ENCODE measurements at places on chromosomes 3 and 15.

- no peak for DNase-seq
These were observed 430.7 kb upstream of the CBLB start for GRCh38 chr3:106299300-106300098.

- DNase-seq = no peak
These were observed 205.9 kb downstream of the DTWD1 start for GRCh38 chr15:49826640-49827234.

DNA sequence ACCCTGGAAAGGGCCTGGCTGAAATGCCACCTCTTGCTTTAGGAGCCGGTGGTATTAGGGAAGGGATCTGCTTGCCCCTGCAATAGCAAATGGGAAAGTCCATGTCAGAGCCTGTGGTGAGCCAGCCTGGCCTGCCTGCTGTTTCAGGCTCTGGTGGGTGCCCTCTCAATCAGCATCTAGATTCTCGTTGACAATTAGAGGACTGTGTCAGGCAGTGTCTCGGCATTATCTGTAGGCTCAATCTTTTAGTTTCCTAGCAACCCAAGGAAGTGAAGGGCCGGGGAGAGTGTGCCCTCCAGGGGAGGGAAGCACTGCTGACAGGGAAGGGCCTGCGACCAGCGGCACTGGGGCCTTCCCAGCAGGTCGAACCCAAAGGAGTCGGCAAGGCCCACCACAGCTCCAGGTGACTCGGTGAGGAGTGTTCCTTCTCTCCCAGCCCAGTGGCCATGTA is 42.1 kb downstream of the TLE3 start:
- no peak for DNase-seq

- DNase-seq = no peak
These were observed 18.7 kb downstream of the OCA2 start for GRCh38 chr15:28080386-28080785.

DNA sequence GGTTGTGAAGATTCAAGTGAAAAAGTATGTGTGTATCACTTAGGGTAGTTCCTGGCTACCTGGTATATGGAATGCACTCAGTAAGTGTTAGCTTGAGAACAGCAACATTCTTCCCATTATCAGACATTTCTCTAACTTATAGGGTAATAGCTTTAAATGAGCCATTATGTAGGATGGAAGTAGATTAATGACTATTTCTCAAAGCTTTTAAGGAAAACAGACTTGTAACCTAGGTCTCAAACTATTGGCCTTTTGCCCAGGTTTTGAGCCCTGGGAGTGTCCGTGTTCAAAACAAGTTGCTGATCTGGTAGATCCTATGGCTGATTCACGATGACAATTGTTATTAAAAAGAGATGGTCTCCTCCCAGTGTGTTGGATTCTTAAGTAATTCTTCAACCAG is 129.1 kb upstream of the UMPS start:
- DNase-seq = no peak

GRCh38 chr3:100518983-100519382 is 26.6 kb downstream of the TMEM45A start:
- DNase-seq = no peak

DNA sequence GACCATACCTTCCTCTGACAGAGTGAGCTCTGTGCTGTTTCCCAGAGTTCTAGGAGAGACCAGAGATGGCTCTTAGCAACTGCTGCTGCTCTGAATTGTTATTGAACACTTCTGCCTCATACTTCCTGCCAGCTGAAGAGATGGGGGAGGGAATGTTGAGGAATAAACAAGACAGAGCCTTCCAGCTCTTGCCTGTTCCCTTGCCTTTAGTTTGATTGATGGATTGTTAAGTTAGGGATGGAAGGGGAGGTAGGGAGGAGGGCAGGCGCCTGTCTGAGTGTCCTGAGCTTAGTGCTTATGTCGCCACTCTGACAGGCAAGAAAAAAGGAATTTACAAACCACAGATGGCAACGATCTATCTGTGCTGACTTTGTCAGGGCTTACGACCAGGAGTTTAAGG is 42.8 kb downstream of the ZNF609 start:
- DNase-seq = no peak

DNA sequence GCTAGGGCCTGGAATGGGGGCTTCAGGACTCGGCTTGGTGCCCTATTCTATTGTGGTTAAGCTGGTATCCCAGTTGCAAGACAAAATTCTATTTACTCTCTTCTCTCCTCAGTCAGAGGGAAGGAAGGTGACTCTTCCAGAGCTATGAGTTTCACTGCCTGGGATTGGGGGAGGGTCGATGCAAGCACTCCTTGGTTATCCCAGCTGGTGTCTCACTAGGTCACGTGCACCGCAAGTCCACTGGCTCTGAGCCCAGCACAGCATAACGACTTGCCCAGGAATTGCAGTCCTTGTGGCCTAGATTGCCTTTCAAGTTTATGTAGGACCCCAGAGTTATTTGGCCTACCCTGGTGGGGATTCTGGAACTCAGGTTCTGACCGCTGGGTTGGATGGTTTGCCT is 958.8 kb downstream of the IGSF11 start:
- no peak for DNase-seq

DNA sequence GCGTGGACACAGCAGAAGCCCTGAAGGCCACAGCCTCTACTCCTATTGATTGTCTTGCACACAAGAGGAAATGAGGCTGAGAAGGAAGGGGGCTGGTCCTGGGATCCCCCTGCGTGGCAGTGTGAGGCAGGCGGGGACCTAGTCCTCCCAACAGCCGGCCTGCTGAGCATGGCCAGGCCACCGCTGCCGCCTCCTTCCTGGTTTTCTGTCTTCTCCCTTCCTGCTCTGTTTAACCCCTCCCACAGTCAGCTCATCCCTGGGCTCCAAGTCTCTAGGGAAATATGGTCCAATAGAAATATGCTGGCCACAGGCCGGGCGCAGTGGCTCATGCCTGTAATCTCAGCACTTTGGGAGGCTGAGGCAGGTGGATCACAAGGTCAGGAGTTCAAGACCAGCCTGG is 42.1 kb upstream of the HES1 start:
- DNase-seq = no peak

DNA sequence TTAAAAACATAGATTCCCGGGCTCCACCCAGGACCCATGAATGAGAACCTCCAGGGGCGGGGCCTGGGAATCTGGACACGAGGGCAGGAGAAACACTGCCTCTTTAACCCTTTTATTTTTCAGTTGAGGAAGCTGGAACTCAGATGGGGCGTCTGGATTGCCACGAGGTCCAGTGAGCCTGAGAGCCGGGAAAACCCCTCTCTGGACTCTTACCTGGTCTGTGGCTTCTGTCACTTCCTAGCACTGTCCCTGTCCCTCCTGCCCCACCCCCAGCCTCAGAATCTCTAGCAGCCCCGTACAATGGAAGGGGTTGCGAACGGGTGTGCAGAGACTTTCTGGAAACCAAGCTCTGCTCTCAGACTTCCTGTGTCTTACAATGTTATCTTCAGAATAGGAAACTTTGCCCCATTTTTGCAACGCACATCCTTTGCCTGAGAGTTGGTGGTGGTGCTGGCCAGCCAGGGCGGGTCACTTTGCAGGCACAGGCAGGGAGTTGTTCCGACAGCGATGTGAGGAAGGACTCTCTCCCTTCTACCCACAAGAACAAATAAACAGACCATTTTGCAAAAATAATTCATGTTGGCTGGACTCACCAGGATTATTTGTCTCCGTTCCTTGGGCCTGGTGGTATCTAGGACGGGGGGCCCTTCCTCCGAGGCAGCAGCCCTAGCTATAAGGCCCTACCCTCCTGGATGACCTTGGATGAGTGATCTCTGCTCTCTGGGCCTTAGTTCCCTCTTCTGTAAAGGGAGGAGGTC is 59.1 kb downstream of the SMAD6 start:
- DNase-seq = no peak

DNA sequence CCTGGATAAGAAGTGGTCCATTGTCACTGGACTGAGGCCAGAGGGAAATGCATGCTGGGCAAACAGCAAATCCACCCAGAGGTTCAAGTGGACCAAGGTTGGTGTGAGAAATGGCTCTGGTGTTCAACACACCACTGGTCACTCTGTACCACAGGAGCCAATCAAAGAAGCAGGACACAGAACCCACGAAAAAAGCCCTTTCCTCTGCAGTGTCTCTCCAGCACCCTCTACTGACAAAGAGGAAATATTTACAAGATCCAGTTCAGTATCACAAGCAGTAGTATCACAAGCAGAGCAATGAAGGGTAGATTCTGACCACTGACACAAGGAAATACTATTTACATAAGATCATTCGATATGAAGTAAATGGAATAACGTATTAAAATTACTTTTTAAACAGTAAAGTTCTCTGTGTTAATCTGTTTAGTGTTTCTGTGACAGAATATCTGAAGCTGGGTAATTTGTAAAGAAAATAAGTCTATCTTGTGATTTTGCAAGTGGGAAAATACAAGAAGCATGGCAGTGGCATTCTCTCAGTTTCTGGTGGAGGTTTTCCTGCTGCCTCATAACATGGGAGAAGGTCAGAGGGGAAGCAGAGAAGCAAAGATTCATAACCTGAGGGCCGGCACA is 390.7 kb downstream of the EFHB start:
- no peak for DNase-seq

- no peak for DNase-seq
These were observed 32.4 kb upstream of the ANPEP start for GRCh38 chr15:89847101-89847500.

DNA sequence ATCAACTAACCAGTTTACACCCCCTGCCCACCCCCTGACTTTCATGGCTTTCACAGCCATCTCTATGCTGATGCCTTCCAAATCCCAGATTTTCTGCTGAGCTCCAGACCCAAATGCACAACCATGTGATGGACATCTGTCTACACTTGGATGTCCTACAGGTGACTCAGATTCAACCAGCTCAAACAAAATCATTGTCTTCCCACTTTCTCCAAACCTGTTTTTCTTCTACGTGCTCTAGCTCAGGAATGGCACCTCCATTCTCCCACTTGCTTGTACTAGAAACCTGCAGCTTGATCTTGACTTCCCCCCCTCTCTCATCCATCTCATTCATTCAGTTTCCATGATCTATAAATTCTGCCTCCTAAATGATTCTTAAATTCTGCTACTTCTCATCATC is 34.1 kb upstream of the RARRES1 start:
- no peak for DNase-seq

DNA sequence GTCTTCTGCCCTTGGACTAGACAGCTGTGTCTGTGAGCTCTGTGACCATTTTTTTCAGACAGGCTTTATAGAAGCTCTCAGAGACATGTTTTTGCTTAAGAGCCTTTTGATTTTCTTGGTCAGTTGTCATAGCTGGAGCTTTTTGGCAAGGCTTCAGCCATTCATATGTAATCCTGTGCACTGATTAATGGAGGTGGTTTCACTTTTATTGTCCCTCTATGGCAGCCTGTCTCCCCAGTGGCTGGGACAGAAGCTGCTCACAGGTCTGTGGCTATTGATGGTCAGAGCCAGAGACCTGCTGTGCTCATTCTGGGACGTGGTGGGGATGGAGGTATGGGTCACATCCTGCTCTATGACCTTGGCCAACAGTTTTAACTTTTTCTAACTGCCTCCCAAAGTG is 226.6 kb upstream of the LRRFIP2 start:
- DNase-seq = no peak

DNA sequence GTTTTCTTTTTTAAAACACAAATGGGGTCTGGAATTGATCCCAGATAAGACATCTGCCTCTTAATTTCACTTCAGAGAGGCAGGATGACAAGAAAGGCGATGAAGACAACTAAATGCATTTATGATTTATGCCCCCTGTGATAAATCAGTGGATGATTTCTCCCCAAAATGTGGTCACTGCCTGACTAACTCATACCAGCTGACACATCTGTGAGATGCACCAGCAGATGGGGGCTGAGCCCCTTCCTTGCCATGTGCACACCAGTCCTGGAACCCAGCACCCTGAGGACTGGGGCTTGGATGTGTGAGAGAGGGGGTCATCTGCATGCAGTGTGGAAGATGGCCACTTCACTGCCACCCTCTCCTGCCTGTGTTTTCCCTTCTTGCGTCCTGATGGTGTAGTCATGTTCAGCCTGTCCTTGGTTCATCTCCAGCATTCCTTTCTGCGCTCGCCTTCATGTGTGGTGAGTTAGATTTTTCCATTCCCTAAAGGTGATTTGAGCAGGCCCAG is 264.3 kb downstream of the LRTM1 start:
- no peak for DNase-seq

DNA sequence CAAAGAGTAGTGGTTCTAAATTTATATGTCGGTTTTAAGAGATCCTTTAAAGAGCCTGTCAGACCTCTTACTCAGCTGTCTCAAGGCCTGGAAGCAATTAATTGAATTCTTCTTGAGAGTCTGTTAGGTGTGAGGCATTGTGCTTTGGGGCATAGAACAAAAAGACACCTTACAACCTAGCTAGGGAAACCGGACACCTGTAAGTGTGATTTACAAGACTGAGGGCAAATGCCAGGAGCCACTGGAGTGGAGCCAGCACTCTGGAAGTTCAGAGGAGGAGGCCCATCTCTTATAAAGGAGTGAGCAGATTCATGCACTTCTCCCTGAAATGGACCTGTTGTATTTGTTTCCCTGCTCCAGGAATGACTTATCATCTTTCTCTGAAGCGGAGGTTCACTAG is 97.7 kb upstream of the NUDT16 start:
- DNase-seq = no peak

DNA sequence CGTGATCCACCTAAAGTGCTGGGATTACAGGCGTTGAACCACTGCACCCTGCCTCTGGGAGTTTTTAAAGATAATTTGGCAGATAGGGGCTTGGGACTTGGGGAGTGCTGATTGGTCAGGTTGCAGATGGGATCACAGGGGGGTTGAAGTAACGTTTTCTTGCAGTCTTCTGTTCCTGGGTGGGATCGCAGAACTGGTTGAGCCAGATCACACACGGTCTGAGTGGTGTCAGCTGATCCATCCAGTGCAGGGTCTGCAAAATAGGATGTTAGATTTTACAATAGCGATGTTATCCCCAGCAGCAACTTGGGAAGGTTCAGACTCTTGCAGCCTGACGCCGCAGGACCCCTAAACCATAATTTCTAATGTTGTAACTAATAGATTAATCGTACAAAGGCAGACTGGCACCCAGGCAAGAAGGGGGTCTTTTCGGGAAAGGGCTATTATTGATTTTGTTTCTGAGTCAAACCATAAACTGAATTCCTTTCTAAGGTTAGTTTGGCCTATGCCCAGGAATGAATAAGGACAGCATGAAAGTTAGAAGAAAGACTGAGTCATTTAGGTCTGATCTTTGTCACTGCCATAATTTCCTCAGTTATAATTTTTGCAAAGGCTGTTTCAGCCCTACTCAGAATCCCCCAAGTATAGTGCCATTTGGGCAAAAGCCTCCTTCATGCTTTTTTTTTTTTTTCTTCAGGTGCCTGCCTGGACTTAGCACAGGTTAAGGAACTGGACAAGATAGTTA is 1.5 kb upstream of the CA12 start:
- DNase-seq = no peak

Data from NCI-H1694 (cell line).